ENCODE measurements at places on chromosomes 6 and 20.

- DNase-seq = no peak
Measured at GRCh38 chr6:101380897-101381630, 12.4 kb upstream of the GRIK2 start.

- no peak for DNase-seq
Measured at GRCh38 chr6:50829898-50830444, 11.3 kb downstream of the TFAP2B start.

DNA sequence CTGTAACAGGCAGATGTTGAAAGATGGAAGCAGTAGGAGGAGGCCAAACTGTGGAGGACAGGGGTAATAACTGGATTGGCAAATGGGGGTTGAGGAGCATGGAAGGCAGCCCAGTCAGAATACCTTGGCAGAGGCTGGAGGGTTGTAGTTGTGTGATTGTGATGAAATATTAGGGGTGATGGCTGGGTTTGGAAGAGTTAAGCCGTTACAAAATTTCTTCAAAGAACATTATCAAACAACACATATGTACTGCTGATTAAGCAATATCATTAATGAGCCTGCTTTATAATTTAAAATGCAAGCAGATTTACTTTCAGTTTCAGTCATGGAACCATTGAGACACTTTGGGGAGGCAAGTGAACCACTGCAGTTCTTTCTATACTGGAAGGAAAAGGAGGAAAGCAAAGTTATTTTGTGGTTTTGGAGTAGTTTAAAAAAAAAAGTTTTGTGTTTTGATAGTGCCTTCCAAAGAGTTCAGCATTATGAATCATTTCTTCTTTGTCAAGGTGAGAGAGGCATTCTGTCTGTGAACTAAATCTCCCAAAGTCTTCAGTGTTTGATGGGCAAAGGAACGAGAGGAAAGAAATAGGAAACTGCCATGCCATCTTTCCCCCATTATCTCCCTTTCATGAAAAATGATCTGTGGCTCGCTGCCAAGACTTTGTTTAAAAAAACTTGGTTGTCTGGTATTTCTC is 20.7 kb downstream of the FOXO3 start:
- peak; percentile 14 for DNase-seq

DNA sequence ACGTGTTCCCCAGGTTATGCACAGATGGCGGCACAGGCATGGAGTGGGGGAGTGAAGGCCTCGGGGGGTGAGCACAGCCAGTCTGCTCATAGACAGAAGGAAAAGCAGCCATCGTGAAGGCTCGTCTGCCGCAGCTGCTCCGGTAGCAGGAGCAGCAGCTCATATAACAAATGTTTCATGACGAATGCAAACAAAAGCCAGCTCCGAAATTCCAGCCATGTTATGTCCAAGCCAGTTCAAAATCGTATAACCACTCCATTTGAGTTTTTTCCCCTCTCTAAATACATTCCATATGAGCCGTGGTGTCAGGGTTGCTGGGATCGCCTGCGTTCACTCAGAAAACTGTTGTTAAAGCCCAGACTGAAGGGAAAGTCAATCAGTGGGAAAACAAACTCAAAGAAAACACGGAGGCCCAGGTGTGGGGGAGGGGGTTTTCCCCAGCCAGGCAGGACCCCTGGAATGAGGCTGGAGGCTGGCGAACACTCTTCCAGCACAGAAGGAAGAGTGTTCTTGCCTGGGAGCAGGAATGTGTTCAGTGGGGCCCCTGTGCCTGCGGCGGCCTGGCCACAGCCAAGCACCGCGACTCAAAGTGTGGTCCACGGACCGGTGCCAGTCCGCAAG is 280.4 kb upstream of the TAB2 start:
- no peak for DNase-seq

GRCh38 chr20:15639839-15640238 is 933.4 kb downstream of the KIF16B start:
- no peak for DNase-seq

DNA sequence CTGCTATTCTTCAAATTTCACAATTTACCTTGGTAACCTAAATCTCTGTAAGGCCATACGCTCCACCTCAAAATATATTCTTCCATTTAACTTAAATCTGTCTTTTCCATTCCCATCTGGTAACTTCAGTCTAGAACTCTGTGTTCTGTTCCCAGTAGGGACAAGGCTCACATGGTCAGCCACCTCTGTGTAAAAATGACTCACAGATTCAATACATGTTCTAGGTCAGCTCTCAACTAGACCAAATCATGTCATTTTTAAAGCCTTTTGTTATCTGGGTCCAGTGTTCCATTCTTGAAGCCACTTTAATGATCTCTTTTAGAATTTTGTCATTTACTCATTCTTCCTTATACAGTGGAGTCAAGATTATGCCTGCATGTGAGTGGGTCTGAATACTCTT is 315.6 kb upstream of the CITED2 start:
- DNase-seq = no peak

GRCh38 chr6:57313009-57313408 is 4.4 kb upstream of the PRIM2 start:
- no peak for DNase-seq

- DNase-seq = no peak
Measured at GRCh38 chr6:16352258-16352635, 113.9 kb downstream of the GMPR start.

GRCh38 chr6:55023230-55023629 is 151.1 kb upstream of the HCRTR2 start:
- no peak for DNase-seq

DNA sequence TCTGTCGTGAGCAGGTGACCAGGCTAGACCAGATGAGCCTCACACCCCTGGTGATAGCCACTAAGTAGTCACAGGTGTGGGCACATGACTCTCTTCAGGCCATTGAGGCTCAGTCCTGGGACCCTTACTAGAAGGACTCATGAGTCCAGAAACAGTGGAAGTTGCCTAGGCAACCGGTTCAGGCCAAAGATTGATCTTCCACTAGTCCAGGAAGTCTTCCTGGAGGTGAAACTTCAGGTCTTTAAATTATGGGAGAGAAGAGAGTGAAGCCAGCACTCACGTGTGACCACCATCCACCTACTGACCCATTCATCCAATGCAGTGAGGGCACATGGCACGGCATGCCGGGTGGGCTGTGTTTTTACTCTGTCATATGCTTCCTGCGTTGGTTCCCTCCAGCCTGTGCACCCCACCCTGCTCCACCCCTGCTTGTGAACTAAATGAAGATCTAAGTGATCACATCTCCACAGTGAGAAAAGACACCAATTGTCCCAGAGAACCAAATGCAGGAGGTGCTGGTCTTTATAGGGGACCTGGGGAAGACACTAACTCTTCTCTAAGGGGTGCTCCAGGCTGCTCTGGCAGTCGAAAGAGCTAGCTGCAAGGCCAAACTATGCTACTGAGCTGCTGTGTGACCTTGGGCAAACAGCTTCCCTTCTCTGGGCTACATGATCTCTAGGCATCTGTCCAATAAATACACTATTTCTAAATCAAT is 12.5 kb upstream of the STX16 start:
- DNase-seq = no peak

- no peak for DNase-seq
Measured at GRCh38 chr6:164142322-164142721, 727.8 kb downstream of the QKI start.

DNA sequence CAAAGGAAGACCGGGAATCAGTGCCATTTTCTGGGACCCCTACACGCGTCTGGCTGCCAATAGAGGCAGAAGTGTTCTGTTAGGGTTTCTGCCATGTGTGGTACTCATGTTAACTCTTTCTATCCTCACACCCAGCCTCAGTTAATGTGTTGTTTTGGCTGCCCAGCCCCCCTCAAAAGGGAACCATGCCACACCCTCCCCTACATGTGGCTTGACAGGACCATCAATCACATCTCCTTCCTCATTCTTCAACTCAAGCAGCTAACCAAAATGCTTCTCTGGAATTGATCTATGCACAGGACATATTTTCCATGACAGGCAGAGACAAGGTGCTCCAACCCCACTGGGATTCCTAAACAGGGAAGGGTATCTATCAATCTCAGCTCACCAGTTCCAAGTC is 22.0 kb downstream of the AHCY start:
- DNase-seq = no peak

- DNase-seq = no peak
Measured at GRCh38 chr6:40427196-40427595, 160.0 kb downstream of the LRFN2 start.

- DNase-seq = no peak
Measured at GRCh38 chr20:56916345-56916622, 287.2 kb downstream of the TFAP2C start.

DNA sequence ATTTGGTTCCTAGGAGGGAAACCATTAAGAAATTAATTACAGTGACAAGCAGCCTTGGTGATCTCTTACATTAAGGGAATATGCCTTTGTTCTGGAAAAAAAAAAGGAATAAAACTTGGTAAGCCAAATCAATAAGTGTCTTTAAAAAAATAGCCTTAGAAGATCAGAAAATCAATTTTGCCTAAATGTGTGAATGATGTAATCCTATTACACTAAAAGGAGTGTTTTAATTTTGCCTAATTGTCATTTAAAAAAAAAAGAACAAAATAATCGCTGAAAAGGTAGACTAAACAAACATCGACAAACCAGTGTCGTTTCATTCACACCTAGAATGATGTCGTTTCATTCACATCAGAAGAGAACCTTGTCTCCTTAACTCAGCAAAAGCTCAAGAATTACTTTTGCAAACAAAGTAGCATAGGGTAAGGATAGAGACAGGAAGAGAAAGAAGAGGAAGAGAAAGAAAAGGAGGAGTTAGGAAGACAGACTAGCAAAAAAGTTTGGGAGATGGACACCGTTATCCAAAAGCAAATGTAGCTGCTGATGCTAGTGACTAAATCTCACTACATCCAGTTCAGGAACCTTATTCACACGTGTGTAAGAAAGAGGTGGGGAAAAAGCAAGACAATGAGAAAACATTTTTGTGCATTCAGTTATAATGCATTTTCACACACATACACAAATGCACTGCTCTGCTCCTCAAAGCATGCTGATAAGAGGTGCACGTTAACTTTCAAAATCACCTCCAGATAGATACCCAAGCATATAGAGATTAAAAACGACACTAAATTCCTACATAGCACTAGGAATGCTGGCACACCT is 60.6 kb downstream of the HIVEP2 start:
- no peak for DNase-seq

GRCh38 chr6:90983462-90983861 is 396.6 kb upstream of the MAP3K7 start:
- DNase-seq = no peak

DNA sequence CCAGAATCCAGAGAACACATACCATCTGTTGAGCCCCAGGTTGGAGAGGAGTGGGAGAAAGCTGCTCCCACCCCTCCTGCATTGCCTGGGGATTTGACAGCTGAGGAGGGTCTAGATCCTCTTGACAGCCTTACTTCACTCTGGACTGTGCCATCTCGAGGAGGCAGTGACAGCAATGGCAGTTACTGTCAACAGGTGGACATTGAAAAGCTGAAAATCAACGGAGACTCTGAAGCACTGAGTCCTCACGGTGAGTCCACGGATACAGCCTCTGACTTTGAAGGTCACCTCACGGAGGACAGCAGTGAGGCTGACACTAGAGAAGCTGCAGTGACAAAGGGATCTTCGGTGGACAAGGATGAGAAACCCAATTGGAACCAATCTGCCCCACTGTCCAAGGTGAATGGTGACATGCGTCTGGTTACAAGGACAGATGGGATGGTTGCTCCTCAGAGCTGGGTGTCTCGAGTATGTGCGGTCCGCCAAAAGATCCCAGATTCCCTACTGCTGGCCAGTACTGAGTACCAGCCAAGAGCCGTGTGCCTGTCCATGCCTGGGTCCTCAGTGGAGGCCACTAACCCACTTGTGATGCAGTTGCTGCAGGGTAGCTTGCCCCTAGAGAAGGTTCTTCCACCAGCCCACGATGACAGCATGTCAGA is 77.4 kb downstream of the ASXL1 start:
- DNase-seq = no peak

- no peak for DNase-seq
Measured at GRCh38 chr6:25227854-25228253, 51.3 kb upstream of the CARMIL1 start.

DNA sequence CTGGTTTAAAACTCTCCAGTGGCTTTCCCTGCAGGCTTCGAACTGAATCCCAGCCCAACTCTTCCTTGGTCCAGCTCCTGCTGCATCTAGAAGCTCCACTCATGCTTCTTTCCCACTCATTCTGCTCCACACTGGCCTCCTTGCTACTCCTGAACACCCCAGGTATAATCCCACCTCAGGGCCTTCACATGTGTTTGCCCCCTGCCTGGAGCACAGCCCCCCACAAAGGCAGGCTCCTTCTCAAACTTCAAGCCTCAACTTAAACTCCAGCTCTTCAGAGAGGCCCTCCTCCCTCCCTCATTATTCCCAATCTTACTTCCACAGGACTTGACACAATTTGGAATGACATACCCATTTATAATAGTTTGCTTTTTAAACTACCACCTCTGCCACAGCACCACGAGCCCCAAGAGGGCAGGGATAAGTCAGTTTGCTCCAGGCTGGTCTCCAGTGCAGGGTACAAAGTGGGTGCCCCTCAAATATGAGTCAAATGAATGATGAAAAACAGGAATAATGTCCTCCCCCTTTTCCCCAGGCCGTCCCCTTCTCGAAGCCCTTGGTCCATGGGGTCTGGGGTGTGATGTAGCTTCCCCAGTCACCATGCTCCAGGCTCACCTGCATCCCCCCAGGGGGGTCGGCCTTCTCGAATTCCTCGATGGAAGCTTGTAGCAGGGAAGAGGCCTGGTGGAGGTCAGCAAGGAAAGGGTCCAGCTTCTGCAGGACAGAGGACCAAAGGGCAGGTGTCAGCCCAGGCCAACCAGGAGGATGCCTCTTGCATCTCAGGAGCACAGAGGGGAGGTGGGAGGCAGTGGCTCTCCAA is 37.4 kb downstream of the KIAA1755 start:
- DNase-seq = no peak

DNA sequence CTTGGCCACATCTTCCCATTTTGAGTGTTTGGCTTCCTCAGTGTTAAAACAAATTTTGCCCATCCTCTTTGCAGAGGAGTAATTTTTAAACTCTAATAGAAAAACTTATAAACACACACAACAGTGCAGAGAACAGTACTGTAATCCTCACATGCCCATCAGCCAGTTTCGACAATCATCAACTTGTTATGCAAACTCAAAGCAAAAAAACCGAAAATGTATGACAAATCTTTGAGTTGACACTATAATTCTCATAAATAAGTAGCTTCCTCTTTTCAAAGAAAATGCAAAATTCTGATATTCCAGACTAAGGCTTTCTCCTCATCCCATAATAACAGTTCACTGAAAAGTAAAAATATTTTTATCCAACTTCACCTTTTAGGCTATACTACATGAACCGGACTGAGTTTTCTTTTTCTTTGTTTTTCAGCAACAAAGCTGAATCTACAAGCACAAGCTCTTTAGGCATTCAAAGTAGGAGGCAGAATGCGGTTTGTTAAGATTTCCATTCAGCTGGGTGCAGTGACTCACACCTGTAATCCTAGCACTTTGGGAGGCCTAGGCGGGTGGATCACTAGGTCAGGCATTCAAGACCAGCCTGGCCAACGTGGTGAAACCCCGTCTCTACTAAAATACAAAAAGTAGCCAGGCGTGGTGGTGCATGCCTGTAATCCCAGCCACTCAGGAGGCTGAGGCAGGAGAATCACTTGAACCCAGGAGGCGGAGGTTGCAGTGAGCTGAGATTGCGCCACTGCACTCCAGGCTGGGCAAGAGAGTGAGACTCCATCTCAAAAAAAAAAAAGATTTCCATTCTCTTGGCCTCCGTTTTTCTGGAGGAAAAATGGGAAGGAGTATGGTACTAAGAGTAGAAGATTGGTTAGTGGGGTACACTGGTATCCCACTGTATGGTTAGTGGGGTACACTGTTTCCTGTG is 74.8 kb downstream of the GCNT2 start:
- no peak for DNase-seq
